ENCODE measurements at places on chromosomes 12 and 14.
A peak's percentile ranks its signal among the peaks of the same experiment; 100 is the strongest.

DNA sequence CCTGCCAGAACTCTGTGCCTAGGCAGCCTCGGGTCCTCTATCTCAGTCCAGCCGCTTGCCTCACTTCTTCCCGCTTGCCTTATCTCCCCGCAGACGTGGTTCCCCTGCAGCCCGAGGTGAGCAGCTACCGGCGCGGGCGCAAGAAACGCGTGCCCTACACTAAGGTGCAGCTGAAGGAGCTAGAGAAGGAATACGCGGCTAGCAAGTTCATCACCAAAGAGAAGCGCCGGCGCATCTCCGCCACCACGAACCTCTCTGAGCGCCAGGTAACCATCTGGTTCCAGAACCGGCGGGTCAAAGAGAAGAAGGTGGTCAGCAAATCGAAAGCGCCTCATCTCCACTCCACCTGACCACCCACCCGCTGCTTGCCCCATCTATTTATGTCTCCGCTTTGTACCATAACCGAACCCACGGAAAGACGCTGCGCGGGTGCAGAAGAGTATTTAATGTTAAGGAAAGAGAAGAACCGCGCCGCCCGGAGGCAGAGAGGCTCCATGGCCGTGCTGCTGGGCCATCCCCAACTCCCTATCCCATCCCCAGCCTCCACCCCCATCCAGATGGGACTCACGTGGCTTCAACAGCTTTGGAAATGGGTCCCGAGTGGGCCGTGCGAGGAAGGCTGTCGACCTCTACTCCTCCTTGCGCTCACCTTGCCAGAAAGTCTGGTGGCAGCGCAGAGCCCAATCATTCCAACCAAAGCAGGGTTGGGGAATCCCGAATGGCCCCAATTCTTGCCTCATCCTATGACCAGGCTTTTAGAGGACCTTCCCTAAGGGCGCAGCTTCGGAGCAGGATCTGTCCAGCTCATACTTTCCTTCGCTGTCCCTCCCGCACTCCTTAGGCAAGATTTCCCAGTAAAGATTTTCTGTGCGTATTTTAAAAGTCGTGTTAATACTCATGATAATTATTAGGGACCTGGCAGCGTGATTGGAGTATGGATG lies 6.5 kb downstream of the HOXC13 start:
- no peak for DNase-seq

- no peak for DNase-seq
Measured at GRCh38 chr12:54009171-54010052, 627 bp downstream of the HOXC8 start.

DNA sequence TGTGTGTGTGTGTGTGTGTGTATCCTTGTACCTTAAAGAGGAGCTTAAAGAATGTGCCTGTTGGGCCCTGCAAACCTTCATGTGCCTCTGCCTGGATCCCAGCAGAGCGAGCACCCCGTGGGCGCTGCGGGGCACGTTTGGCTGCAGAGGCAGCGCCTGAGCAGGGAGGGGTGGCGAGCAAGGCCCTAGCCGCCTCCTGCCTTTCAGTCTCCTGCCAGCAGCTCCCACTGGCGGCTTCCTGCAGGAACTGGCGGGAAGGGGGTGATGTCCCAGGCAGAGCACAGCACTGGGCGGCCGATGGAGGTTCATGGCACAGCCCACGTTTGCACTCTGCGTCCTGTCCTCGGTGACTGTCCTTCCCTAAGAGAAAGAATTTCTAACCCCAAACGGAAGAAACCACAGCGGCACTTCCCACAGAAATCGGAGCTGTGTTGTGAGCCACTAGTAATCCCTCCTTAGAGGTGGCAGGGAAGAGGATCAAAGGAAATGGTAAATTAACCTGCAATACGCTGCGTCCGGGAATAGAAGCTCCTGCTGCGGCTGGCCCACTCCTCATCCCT lies 19.8 kb downstream of the ZBTB42 start:
- DNase-seq, result no peak

DNA sequence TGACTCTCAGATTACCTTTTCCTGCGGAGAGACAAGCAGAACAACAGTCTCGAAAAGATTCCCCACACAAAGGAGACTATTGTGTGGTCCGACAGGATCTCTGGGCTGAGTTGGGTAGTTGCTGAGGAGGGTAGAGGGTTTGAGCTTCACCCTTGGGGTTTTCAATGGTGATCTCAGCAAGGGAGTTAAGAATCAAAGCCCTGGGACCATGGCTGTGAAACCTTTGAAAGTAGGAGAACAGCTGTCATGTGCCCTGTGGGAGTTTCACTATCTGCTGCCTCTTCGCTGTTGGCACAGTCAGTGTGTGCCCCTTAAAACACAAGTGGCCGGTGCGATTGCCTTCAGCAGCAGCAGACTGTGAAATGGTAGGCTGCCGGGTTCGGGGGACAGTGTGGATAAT lies 14.2 kb upstream of the PLEK2 start:
- no peak for DNase-seq

GRCh38 chr14:79829405-79830166 lies 381.7 kb downstream of the DIO2 start:
- no peak for DNase-seq

DNA sequence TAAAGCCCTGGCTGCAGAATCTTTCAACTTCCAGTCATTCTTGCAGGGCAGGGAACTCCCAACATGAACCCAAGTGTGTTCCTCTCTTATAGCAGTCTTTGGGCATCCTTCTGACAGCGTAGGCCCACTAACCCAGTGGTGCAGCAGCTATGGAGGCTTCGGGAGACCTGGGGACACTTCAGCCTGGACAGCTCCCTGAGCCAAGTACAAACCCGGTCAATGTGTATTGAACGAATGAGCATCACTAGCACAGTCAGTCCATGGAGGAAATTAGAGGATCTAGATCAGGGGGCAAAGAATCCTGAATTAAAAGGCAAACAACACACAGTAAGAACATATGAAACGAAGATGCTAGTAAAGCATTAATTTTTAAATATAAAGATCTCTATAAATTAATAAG lies 41.8 kb downstream of the KIAA0586 start:
- DNase-seq, result no peak

- no peak for DNase-seq
Measured at GRCh38 chr12:65742018-65743010, 82.0 kb upstream of the HMGA2 start.

- no peak for DNase-seq
Measured at GRCh38 chr12:11787933-11788849, 138.7 kb downstream of the ETV6 start.

DNA sequence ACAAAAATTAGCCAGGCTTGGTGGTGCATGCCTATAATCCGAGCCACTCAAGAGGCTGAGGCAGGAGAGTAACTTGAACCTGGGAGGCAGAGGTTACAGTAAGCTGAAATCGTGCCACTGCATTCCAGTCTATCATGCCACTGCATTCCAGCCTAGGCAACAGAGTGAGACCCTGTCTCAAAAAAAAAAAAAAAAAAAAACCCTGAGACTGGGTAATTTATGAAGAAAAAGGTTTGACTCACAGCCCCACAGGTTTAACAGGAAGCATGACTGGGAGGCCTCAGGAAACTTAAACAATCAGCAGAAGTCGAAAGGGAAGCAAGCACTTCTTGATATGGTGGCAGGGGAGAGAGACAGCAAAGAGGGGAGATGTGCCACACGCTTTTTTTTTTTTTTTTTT lies 123.2 kb downstream of the GXYLT1 start:
- DNase-seq, result no peak

GRCh38 chr12:105611340-105611739 lies 280.8 kb downstream of the C12orf75 start:
- DNase-seq, result no peak

GRCh38 chr12:57242691-57243454 lies 8.1 kb downstream of the STAC3 start:
- peak; percentile 93 for DNase-seq

DNA sequence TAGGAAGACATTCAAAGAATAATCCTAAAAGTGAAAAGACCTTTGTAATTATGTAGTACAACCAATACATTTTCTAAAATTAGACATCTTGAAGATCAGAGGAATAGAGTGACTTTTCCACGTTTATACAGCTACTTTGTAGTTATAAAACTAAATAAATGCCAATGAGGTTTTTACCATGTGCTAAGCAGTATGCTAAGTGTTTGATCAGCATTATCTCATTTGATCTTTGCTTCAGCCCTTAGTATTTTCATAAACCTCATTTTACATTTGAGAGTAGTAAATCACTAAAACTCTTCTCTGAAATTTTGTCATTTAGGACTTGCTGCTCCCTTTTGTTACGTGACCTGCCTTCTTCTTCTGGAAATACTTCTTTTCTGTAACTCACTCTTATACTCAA lies 13.6 kb downstream of the MBIP start:
- DNase-seq, result no peak

DNA sequence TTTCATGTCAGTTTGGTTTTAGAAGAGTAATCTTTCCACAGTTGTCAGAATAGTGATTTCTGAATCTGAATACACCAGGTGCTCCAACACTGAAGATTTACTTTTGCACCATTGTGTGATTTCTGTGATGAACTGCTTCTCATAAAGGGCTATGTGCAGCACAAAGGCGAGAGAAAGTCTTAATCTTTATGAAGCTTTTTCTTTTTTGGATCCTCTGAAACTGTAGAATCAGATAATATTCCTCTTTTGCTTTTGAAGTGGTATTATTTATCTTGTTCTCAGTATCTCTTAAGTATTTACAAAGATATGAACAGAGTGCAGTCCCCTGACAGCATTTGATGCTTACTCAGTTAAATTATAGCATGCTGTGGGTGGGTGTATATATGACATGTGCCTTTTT lies 207.8 kb downstream of the NAV3 start:
- no peak for DNase-seq

DNA sequence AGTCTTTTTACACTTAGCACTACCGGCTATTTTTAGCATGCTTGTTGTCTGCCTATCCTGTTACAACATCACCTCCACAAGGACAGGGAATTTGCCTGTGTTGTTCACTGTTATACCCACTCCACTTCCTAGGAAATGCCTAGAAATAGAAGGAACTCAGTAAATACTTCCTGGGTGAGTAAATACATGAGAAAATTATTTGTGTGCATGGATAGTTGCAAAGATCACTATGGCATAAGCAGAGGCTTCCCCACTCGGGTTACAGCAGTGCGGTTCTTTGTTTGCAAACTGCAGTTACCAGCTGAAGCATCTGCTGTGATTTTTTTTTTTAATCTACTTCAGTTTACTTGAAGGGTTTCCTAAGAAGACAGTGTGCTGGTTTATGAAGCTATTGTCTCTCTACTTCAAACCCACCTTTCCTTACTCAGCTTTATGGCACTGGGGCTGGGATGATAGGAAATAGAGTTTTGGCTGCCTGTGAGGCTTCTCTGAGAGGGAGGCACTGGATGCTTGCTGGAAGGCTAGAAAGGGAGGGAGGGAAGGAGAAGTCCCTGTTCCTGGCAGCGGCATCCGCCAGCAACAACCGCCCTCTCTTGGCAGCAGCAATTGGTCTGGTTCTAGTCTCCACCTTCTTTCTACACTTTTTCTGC lies 29.0 kb downstream of the PDE6H start:
- DNase-seq, result no peak

GRCh38 chr12:27940756-27941402 lies 31.7 kb downstream of the PTHLH start:
- DNase-seq, result peak; percentile 62

GRCh38 chr14:78875049-78875448 lies 704.9 kb downstream of the NRXN3 start:
- DNase-seq, result no peak

- DNase-seq, result no peak
Measured at GRCh38 chr12:127233016-127233415, 1034.0 kb upstream of the TMEM132C start.

DNA sequence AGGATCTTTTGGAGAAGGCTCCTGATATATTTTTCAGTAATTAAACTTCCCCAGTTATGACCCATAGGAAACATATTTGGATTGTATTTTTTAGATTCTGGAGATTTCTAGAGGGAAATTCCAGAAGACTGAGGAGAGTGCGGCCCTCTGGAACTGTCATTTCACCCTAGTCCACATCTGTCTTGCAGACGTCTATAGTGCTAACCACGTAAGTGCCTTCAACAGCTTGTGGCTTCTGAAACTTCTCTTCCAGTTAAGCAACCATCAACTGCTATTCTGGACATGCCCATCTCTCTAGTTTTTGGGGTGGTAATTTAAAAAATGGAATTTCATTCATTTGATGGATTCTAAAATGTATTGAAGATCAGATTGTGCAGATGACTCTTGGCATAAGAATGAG lies 1098.8 kb downstream of the TMEM121 start:
- no peak for DNase-seq

DNA sequence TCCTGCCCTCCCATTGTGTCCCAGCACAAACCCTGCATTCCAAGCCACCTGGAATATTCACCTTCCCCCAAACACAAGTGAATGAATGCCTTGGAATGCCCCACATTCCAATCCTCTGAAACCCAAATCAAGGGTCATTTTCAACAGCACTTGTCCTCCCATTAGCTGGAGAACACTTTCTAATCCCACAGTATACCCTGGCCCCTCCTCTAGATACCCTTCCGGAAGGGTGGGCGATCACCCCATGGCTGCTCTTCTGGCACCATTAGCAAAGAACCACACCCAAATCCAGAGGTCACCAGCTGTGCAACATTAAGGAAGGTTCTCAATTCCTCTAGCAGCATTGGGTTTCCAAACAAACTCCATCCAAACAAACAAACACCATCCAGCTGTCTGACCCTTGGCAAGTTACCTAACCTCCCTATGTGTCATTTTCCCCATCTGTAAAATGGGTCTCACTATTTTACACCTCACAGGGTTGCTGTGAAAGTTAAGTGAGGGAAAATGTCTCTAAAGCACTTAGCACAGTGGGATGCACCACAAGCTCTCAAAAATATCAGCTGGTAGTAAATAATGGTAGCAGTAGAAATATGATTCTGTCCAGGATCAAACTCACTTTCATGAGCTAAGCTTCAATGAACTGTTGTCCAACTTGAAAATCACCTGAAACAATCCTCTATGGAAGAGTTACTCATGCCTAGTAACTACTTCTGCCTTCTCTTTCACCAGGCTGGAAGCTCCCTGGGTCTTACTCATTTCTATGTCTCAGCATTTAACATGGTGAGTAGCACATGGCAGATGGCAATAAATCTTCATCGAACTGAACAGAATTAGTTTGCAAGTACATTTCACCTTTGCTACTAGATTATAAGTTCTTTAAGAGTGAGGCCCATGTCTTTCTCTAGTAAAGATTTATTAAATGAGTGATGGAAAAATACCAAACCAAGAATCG lies 5.3 kb downstream of the NUAK1 start:
- DNase-seq, result no peak

GRCh38 chr12:121581686-121582429 lies 1.0 kb upstream of the KDM2B start:
- DNase-seq, result no peak

- no peak for DNase-seq
Measured at GRCh38 chr12:96265400-96265799, 71.2 kb downstream of the ELK3 start.

GRCh38 chr12:131493068-131493826 lies 217.6 kb upstream of the SFSWAP start:
- DNase-seq, result no peak

DNA sequence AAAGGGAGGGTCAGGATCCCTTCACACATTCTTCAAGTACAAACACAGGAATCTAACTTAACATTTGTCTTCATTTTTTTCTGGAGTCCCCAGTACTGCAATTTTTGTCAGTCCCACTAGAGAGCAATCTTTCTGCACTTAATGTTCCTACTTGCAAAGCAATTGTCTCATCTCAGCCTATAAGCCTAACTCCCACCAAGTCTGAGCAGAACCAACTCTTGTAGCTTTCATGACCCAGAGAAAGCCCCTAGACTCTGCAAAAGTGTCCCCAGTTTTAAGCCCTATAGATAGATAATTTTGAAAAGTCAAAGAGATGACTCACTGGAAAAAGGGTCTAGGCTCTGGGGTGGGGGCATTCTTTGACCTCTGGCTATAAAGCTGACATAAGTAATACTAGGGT lies 1.8 kb upstream of the ZBTB39 start:
- DNase-seq, result peak; percentile 33

Data from DMS153 (cell line).